Trophoblast cell (in vitro differentiated cells and primary cell): ENCODE measurements at places on chromosomes 11 and 22.
A peak's percentile ranks its signal among the peaks of the same experiment; 100 is the strongest.

DNA sequence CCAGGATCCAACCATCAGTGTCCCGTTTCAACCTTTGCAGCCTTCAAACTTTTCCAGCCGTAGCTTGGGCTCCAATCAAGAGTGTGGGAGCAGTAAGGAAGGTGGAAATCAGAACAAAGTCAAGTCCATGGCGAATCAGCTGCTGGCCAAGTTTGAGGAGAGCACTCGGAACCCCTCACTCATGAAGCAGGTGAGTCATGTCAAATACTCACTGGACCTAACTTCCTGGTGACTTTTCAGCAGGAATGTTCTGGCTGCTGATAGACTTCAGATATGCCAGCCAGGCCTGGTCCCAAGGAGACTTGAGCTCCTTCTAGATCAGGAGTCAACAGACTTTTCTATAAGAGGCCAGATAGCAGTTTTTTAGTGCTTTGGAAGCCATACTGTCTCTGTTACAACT, 129.0 kb downstream of the MICAL2 start:
- no peak for DNase-seq

- no peak for DNase-seq
Measured at GRCh38 chr11:43681401-43681942, 934 bp downstream of the HSD17B12 start.

DNA sequence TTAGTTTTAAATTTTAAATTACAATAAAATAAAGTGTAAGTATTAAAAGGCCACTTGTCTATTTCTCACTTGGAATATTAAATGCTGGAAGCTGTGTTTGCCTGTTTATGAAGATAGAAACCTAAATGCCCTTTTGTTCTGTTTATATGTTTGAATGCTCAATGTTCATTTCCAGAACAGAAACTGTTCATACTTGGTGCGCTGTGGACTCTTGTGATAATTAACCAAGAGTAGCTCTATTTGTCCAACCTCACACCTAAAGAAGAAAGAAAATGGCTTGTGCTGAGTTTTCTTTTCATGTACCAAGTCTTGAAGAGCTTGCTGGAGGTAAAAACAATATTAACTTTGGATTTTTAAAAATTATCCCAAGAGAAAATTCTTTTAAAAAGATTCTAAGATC, 5.7 kb downstream of the C11orf54 start:
- DNase-seq, result no peak

DNA sequence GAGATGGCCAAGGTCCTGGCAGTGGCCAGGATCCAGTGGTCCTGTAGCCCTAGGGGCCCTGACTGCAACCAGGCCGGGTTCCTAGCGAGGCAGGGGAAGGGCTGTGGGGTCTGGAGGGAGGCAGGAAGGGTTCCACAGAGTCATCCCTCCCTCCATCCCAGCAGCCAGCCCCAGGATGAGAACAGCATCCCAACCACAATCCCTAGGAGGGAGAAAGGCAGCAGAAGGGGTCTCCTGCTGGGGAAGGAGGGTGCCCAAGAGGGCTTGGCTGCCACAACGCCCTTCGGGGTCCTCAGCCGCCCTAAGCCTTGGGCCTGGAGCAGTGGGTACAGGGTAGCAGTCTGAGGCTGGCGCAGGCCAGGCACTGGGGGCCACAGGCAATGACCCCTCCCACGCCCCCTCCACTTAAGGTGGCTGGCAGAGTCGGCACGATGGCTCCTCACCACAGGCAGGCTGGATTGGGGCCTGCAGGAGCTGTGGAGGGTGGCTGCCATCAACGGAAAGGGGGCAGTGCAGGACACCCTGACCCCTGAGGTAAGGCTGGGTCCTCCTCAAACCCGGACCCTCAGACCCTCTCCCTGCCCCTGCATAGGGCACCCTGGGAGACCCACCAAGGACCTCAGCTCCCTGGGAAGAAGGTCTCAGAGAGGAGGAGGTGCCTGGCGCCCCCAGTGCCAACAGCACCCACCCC, 7.2 kb downstream of the SLC22A12 start:
- no peak for DNase-seq

DNA sequence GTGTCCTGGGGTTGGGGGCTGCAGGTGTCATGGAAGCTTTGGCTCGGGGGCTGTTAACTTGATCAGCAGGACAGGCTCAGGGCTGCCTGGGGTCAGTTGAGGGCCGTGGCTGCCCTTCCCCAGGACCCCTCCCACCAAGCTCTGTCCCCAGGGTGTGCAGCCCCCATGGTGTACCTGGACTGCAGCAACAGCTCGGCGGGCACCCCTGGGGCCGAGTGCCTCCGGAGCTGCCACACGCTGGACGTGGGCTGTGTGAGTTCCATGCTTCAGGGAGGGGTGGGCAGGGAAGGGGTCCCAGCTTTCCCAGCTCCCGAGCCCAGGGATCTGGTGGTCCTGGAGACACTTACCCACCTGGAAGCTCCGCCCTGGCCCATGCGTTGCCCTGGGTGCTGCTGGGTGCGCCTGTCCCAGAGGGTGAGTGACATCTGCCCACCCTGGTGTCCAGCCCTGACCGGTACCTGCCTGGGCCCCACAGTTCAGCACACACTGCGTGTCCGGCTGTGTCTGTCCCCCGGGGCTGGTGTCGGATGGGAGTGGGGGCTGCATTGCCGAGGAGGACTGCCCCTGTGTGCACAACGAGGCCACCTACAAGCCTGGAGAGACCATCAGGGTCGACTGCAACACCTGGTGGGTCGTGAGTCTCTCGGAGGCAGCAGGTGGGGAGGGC, 11.3 kb downstream of the MUC5B start:
- DNase-seq, result no peak

GRCh38 chr22:20951932-20952380, 15.1 kb upstream of the AIFM3 start:
- peak; percentile 44 for DNase-seq
